Thoracic aorta (tissue), 2 donors: ENCODE measurements at places on chromosomes 13 and 19. TPM values are rescaled to one million over a fixed set of nuclear protein-coding genes. Genes with fewer than 3 reads are reported as not detected.

Gene ACER1
- total RNA-seq: not detected

Gene CYSLTR2
- total RNA-seq: 0.14 TPM

Gene LENG9
- total RNA-seq: 8.5 TPM

Gene LGI4
- 7.9 TPM for total RNA-seq

Gene TRPC4
- 7.1 TPM for total RNA-seq

- no peak for DNase-seq
Observed at GRCh38 chr13:103716718-103717117, 650.5 kb upstream of the SLC10A2 start.

DNA sequence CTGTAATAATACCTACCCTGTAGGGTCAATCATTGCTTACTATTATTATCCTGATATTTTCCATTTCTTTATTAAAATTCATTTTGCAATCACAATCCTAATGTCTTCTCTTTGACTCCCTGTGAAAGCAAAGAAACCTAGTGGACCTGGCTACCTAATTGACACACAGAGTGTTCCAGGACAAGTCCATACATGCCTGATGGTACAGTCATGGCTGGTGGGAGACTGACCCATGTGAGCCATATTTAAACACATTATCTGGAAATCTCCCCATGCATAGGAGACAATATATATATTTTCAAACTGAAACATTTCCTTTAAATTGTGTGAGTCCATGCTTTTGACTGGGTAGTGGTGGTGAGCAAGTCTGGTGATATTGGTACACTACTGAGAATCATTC is 230.6 kb upstream of the DACH1 start:
- DNase-seq: no peak

GRCh38 chr19:10305139-10305806 is 4.3 kb downstream of the ZGLP1 start:
- no peak for DNase-seq

DNA sequence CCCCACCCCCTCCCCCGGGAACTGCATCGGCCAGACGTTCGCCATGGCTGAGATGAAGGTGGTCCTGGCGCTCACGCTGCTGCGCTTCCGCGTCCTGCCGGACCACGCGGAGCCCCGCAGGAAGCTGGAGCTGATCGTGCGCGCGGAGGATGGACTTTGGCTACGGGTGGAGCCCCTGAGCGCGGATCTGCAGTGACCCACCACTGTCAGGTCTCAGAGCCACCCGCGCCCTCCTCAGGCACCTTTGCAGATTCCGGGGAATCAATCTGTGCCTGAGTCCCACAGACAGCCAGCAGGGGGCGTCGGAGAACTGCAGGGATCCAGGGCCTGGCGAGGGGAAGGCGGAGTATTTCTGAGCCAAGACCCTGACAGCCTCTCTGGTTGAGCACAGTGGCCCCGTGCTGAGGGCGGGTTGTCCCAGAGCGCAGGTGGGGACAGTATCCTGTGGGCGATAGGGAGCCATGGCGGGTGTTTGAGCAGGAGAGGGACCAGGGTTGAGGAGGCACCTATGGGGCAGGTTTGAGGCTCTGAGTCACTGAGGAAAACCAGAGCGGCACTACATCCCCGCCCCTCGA is 30.4 kb upstream of the CYP4F8 start:
- peak; percentile 28 for DNase-seq

DNA sequence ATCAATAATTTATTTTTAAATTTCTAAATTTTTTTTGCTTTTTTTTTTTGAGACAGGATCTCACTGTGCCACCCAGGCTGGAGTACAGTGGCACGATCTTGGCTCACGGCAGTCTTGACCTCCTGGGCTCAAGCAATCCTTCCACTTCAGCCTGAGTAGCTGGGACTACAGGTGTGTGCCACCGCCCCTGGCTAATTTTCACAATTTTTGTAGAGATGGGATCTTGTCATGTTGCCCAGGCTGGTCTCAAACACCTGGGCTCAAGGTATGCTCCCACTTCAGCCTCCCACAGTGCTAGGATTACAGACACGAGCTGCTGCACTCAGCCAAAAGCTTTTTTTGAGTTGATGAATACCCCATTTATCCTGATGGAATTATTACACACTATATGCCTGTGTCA is 50.8 kb downstream of the DPY19L3 start:
- DNase-seq: no peak

- DNase-seq: no peak
Observed at GRCh38 chr13:92805766-92806165, 420.8 kb upstream of the GPC6 start.

GRCh38 chr19:41263042-41263849 is 926 bp upstream of the HNRNPUL1 start:
- peak; percentile 42 for DNase-seq

- DNase-seq: no peak
Observed at GRCh38 chr19:10422846-10423245, 2.5 kb downstream of the PDE4A start.
